ENCODE measurements at places on chromosomes 7 and 10.

DNA sequence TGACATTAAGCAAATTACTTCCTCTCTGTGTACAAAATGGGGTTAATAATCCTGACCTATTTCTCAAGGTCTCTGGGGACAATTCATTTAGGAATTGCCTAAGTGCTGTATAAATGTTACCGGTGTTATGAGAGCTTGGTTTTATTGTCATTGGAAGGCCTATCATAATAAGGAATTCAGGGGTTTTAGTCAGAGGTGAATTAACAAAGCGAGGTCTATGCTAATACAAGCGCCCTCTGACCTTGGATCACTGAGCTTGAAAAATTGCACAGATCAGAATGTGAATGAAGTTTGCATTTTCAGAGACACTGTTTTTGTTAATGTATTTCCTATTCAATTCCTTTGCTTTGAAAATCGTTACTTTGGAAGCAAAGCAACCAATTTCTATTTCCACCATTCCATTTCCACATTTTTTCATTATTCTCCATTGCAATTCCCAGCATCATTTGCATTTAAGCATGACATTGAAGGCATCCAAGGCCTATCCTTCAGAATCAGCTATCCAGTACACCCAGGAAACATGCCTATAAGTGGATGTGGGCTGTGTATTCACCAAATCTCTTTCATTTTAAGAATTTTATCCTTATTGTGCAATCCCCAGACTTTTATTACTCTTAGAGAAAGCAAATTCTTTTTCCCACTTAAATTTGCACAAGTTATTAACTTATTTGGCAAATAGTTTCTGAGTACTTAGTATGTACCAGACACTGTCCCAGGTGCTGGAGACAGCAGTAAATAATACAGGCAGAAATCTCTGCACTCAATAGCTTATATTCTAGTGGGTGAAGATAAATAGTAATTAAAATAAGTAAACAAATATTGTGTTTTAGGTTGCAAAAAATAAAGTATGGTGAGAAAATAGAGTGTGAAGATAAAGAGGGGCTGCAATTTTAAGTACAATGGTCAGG, 133.1 kb downstream of the NRCAM start:
- DNase-seq = peak; percentile 80

- no peak for DNase-seq
Measured at GRCh38 chr7:95099106-95099505, 191.7 kb downstream of the PPP1R9A start.

GRCh38 chr7:4168541-4168940, 513.6 kb upstream of the FOXK1 start:
- DNase-seq = no peak

DNA sequence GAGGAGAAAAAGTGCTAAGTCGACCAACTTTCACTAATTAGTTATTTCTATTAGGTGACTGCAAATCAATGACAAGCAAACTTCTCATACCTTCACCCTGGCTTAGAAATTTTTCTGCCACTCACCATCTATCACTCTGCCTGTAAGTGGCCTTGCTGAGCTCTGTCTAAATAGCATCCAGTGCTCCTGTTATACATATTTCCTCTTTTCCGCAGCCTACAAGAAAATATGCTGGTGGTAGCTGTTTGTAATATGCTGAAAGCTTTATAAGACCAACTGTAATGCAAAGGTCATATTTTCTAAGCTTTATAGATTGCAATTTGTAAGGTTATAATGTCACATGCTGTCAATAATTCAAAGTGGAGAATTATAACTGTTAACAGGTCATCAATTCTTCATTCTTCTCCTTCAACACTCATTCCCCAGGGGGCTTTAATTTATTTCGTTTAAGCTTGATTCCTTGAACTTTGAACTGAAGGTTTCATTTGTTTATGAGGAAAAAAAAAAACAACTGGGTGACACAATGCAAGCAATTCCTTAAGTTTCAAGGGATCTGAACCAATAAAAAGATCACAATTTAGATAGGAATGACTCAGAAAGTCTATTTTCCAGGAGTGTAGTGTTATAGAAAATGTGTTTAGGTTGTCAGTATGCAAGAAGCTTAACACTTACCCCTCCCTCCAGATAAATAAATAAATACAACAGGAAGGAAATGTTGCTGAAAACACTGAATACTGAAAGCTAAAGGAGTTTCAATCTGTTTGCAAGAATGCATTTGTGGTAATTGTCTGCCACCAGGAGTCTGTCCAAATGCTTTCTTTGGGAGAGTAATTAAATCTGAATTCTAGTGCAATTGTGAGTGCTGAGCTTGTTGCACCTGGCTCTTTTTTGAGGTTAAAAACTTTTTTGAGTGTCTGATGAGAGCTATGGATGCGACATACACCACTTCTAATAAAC, 183.7 kb downstream of the SORCS1 start:
- no peak for DNase-seq

- DNase-seq = no peak
Measured at GRCh38 chr10:47357131-47357582, 9.0 kb downstream of the RBP3 start.

DNA sequence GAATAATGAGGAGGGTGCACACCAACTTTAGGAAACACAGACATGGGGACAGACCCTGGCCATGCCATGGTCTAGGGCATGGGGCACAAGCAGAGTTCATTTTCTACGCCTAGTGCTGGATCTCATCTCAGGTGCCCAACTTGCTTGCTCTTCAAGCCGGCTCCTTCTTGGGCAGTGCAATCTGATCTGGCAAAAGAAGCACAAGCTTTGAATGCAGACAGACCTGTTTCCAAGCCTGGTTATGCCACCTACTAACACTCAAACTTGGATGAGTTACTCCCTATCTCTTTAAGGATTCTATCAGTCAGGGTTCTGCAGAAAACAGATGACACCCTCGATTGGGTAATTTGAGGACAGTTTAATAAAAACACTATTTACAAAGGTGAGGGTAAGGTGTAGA, 34.9 kb upstream of the WAPL start:
- no peak for DNase-seq

Measured in HAP-1 (cell line).